ENCODE measurements at places on chromosomes 16 and 17. TPM values are rescaled to one million over a fixed set of nuclear protein-coding genes. Genes with fewer than 3 reads are reported as not detected.

DNA sequence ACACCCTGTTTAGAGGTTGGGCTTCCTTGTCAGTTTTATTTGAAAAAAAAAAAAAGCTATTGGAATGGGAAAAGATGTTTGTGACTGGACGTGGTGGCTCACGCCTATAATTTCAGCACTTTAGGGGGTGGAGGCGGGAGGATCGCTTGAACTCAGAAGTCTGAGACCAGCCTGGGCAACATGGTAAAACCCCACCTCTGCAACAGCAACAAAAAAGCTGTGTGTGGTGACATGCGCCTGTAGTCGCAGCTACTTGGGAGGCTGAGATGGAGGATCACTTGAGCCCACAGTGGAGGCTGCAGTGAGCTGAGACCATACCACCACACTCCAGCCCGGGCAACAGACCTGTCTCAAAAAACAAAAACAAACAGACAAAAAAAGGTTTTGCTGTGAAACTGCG, 66.1 kb upstream of the SIAH1 start:
- H3K36me3 ChIP-seq = no peaks in the 10 kb centered on the region
- H3K27ac ChIP-seq = no peak overlapping the region
- no peak for DNase-seq

DNA sequence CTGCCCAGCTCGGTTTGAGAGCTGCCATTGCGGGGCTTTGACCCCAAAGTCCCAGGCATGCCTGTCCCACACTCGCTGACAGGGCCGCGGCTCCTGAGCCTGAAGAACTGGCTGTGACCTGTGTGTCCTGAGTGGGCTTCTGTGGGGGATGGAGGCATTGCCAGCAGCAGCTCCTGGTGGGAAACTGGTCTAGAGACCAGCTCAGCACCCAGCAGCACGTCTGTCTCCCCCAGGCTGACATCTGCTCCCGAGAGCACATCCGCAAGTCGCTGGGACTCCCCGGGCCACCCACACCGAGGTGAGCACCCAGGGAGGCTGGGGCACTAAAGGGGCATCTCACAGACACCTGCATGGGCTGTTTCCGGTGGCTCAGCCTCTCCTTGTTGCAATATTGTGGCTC, 13.4 kb downstream of the ENDOV start:
- H3K4me3 ChIP-seq = no peak overlapping the region
- DNase-seq = no peak
- H3K27ac ChIP-seq = no peak overlapping the region
- peaks cover 3% of the 10 kb centered on the region for H3K4me1 ChIP-seq
- H3K36me3 ChIP-seq = no peaks in the 10 kb centered on the region

DNA sequence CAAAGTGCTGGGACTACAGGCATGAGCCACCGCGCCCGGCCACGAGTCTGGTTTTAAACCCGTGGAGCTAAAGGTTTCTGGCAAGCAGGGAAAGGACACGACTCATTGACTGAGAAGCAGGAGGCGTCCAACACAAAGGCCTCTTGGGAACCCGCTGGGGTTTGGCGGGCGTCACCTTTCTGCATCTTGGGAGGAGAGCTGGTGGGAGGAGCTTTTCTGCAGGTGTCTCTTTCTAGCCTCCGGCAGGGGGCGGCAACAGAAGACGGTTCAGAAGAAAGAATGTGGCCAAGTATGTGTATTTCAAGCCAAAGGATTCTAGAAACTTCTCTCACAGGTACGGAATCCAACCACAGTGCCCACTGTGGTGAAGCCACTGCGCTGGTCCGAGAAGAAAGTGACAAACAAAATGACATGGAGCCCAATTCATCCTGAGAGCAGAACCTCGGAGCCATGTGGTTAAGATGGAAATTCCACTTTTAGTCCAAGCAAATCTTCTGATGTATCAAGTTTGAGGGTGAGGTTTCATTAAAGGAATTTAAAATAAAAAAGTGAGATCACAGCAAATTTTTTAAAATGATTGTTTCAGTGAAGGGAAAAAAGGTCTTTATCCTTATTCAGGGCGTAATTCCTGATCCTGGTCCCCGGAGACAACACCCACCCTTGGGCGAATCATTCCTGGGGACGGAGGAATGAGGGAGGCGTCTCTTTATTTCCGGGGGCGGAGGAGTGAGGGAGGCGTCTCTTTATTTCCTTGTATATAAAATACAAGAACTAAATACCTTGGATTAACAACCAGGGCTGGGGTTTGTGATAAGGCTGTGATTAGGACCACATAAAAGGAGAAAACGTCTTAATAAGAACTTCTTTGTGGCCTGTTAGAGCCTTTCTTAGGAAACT, 97.6 kb downstream of the MRM3 start:
- no peak overlapping the region for H3K27ac ChIP-seq
- no peaks in the 10 kb centered on the region for H3K4me1 ChIP-seq
- H3K27me3 ChIP-seq = no peaks in the 10 kb centered on the region
- DNase-seq = peak; percentile 5
- no peaks in the 10 kb centered on the region for H3K36me3 ChIP-seq

DNA sequence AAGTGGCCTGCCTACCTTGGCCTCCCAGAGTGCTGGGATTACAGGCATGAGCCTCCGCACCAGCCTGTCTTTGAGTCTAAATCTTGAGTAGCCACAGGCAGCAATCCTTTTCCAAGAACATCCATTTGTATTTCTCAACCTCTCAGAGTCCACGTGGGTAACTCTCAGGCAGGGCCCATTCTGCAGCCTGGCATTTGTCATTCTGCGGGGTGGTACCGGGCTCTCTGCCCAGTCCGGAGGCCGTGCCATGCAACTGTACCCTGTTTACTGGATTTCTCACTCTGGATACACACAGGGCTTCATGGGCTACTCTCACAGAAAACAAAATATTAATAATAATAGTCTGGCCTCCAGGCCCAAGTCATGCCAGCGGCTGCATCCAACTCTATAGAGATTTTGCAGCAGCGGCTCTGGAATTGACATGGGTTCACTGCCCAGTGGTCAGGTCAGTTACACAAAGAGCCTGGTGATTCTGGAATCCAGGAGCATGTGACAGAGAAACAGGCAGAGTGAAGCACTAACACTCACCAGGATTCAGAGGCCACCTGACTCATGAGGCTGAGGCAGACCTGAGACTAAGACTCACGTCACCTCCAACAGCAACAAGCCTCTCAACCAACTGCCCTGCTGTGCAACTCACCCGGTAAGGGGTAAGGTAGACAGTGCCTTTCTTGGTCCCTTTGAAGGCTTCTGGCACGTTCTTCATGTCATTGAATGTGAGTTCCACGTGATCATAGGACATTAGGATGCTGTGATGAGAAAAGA, 4.0 kb downstream of the WBP2 start:
- peaks cover 6% of the 10 kb centered on the region for H3K4me1 ChIP-seq
- peaks cover 3% of the 10 kb centered on the region for H3K36me3 ChIP-seq
- H3K27ac ChIP-seq = no peak overlapping the region
- no peak overlapping the region for H3K4me3 ChIP-seq

Gene SRRM2
- polyA plus RNA-seq = 262 TPM

Gene MYH3
- 1.2 TPM for polyA plus RNA-seq

GRCh38 chr17:67315865-67316264, 50.5 kb downstream of the PSMD12 start:
- H3K27ac ChIP-seq = no peak overlapping the region
- no peak overlapping the region for H3K4me3 ChIP-seq

DNA sequence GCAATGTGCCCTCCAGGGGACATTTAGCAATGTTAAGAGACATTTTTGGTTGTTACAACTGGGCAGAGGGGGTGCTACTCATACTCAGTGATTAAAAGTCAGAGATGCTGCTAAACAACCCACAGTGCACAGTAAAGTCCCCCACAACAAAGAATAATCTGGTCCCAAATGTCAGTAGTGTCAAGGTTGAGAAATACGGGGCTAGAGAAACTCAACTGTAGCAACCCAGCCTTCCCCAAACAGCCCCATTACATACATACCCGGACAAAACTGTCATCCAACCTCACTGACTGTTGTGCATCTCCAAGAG, 20.4 kb downstream of the DNAJC7 start:
- no peak for DNase-seq
- peaks cover 52% of the 10 kb centered on the region for H3K36me3 ChIP-seq

GRCh38 chr16:86581458-86581857, 3.1 kb downstream of the FOXL1 start:
- H3K4me1 ChIP-seq = no peaks in the 10 kb centered on the region
- no peak overlapping the region for H3K27ac ChIP-seq
- H3K27me3 ChIP-seq = peaks cover 4% of the 10 kb centered on the region
- H3K36me3 ChIP-seq = no peaks in the 10 kb centered on the region

Gene IRF8
- 121 TPM for polyA plus RNA-seq

Gene ACSM2A
- not detected for polyA plus RNA-seq

- H3K27ac ChIP-seq = no peak overlapping the region
- no peak for DNase-seq
- H3K4me3 ChIP-seq = no peak overlapping the region
- no peaks in the 10 kb centered on the region for H3K27me3 ChIP-seq
- H3K4me1 ChIP-seq = no peaks in the 10 kb centered on the region
- H3K36me3 ChIP-seq = no peaks in the 10 kb centered on the region
Observed at GRCh38 chr17:17557796-17558195, 33.7 kb downstream of the PEMT start.

Gene KRTAP17-1
- not detected for polyA plus RNA-seq

Gene WNT9B
- polyA plus RNA-seq = not detected

- H3K27me3 ChIP-seq = no peaks in the 10 kb centered on the region
- H3K4me1 ChIP-seq = no peaks in the 10 kb centered on the region
- H3K36me3 ChIP-seq = no peaks in the 10 kb centered on the region
- peak overlapping the region; percentile 89 for H3K4me3 ChIP-seq
- no peak overlapping the region for H3K27ac ChIP-seq
Observed at GRCh38 chr17:60602871-60603270, 2.9 kb downstream of the PPM1D start.

DNA sequence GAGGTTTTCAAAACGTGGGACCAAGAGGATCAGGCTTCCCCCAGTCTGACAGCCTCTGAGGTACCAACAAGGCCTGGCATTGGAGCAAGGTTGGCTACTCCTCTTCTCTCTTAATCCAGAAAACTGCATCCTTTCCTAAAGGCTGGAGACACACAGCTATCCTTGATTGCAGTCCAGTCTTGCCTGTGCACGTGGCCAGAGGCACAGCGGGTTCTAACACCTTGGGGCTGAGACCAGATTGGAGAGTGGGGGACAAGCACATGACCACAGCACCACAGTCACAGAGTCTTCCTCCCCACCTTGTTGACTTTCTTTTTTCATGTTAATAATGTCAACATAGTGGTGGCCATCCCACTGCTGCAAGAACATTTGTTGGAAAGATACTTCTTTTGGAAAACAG, 46.9 kb downstream of the GNAO1 start:
- no peak overlapping the region for H3K4me3 ChIP-seq
- H3K4me1 ChIP-seq = no peaks in the 10 kb centered on the region
- H3K27me3 ChIP-seq = peaks cover 2% of the 10 kb centered on the region
- no peak overlapping the region for H3K27ac ChIP-seq
- DNase-seq = no peak

GRCh38 chr16:86761111-86762031, 183.0 kb downstream of the FOXL1 start:
- no peaks in the 10 kb centered on the region for H3K36me3 ChIP-seq
- H3K4me3 ChIP-seq = no peak overlapping the region
- no peak overlapping the region for H3K27ac ChIP-seq
- DNase-seq = no peak

Gene UNC13D
- 37.8 TPM for polyA plus RNA-seq

DNA sequence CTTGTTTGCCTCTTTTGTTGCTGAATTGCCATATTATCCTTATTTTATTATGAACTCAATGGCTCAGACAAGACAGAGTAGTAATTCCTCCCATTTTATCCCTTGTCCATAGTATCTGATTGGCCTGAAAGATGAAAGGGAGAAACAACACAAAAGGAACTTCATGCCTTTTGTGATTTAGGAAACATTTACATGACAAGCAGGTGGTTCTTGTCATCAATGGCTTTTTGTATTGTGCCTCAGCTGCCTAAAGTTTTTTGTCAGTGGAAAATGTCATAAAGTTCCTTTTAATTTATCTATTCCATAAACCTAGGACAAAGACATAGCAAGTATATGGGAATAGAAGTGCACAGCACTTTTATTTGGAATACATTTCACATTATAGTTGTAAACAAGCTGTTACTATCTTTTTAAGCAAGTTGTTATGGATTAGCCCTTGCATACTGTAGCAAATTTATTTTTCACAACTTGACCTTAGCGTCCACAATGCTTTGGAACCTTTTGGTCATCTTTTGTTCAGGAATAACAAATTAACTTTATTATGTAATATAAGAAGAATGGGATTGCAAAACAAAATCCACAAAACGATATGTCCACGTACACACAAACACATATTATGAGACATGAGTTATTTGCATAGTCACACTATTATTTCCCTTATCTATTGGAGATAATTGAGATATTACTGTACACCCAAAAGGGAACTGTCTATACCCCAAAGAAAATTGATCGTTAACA, 12.4 kb upstream of the MPHOSPH6 start:
- no peak overlapping the region for H3K27ac ChIP-seq
- H3K4me1 ChIP-seq = no peaks in the 10 kb centered on the region
- no peak overlapping the region for H3K4me3 ChIP-seq
- no peaks in the 10 kb centered on the region for H3K27me3 ChIP-seq
- DNase-seq = no peak
- H3K36me3 ChIP-seq = no peaks in the 10 kb centered on the region

Gene KRTAP4-7
- not detected for polyA plus RNA-seq

GRCh38 chr16:21943571-21943970, 9.6 kb upstream of the UQCRC2 start:
- no peak for DNase-seq
- H3K27me3 ChIP-seq = no peaks in the 10 kb centered on the region
- no peak overlapping the region for H3K27ac ChIP-seq
- no peak overlapping the region for H3K4me3 ChIP-seq

DNA sequence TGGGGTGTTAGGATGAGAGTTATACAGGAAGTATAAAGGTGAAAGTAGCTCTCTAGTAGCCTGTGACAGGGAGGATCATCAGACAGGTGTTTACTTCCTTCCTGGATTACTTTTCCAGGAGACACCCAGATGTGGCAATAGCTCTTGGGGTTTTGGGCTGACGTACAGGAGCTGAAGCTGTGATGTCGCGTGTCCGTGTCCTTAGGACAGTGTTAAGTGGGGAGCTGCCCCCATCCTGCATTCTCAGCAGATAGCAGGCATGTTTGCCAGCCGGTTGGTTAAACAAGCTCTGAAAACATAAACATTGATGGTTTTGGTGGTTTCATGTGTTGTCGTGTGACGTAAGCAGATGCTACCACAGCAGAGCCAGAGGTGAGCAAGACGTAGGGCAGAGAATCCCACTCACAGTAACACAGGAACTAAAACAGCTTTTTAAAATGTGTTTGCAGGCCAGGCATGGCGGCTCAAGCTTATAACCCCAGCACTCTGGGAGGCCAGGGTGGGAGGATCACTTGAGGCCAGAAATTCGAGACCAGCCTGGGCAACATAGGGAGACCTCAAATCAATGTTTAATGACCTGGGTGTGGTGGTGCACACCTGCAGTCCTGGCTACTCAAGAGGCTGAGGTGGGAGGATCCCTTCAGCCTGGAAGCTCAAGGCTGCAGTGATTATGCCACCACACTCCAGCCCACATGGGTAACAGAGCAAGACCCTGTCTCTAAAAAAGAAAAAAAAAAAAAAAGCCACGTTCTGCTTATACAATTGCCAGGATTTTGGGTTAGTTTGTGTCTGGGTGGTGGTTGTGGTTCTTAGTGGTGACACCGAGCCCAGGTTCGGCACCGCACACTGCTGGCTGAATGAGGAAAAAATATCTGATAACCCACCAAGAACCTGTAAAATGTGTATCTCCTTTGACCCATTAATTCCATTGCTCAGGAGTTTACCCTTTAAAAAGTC, 18.2 kb upstream of the IL17C start:
- H3K4me3 ChIP-seq = no peak overlapping the region
- no peak overlapping the region for H3K27ac ChIP-seq
- no peaks in the 10 kb centered on the region for H3K4me1 ChIP-seq
- no peaks in the 10 kb centered on the region for H3K27me3 ChIP-seq
- H3K36me3 ChIP-seq = peaks cover 55% of the 10 kb centered on the region
- DNase-seq = no peak

Gene NGFR
- 0.09 TPM for polyA plus RNA-seq
